ENCODE measurements at places on chromosomes 12 and 14.

DNA sequence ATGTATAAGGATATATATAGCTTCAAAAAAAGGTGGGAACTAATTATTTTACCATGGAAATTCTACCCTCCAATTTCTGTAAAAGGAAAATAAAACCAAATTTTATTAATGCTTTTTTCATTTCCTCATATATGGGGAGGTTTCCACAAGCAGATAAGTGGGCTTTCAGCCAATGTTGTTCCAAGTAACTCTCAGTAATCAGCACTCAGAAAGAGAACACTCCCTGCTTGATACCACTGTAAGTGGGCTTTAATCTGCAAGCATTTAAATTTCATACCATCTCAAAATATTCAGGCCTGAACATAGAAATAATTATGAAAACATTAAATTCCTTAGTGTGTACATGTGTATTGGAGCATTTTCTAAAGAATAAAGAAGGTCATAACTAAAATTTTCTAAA lies 827.6 kb downstream of the C12orf50 start:
- no peak for DNase-seq

GRCh38 chr12:40225984-40226602 lies 1.3 kb downstream of the LRRK2 start:
- DNase-seq, result no peak

DNA sequence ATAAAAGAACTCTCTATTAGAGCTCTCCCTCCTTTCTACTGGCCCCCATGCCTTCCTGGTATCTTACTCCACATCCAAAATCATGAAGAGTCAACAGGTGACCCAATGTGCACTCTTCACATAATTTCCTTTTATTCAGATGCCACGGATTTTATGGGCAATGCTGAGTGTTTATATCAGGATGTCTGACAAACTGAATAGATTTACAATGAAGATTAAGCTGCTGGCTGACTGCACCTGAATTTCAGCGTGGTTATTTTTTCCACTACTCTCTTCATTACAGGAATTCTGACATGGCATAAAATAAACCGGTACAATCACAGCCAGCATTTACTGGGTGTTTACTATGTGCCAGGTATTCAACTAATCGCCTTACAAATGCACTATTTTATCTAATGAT lies 29.4 kb upstream of the CERS5 start:
- no peak for DNase-seq

- no peak for DNase-seq
Measured at GRCh38 chr12:44307506-44308168, 471.8 kb downstream of the TMEM117 start.

DNA sequence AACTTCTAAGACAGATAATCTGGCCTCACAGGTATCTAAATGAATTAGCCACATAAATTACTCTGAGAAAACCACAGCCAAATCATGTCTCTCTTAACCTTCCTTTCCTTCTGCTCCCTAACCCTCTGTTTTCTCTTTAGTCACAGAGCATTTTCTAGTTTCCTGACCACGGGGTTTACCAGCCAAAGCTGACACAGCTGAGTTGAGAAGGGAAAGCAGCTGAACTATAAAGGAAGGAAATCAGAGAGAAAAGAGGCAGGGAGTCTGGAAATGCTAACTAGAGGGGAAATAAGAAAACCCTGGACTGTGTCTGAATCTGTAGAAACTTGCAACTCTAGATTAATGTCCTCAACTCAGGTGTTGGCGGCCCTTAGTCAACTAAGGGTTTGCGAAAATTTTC lies 24.4 kb downstream of the ANKS1B start:
- no peak for DNase-seq

DNA sequence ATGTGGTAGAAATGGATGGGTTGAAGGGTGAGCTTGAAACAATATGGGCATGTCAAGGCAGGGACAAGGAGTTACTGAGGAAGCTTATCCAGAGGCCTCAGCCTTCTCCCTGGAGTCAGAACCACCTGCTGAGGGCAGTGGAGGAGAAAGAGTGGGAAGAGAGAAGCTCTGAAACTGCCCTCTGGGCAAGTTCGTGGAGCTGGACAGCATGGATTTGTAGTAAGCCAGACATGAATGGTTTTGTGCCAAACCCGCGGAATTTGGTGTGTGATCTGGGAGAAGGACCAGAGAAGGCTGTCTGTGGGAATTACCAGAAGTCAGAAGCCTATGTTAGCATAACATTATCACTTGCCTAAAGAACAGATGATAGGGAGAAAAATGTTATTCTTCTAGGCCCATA lies 164.8 kb downstream of the SLC41A2 start:
- no peak for DNase-seq

DNA sequence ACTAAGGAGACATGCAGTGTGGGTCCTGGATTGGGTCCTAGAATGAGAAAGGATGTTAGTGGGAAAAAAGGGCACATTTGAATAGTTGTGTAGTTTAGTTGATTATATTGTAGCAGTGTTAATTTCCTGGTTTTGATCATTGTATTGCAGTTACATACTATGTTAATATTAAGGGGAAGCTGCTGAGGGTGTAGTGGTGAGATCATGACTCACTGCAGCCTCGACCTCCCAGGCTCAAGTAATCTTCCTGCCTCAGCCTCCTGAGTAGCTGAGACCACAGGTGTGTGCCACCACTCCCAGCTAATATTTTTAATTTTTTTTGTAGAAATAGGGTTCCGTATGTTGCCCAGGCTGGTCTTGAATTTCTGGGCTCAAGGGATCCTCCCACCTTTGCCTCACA lies 21.7 kb downstream of the BORCS5 start:
- DNase-seq, result no peak

DNA sequence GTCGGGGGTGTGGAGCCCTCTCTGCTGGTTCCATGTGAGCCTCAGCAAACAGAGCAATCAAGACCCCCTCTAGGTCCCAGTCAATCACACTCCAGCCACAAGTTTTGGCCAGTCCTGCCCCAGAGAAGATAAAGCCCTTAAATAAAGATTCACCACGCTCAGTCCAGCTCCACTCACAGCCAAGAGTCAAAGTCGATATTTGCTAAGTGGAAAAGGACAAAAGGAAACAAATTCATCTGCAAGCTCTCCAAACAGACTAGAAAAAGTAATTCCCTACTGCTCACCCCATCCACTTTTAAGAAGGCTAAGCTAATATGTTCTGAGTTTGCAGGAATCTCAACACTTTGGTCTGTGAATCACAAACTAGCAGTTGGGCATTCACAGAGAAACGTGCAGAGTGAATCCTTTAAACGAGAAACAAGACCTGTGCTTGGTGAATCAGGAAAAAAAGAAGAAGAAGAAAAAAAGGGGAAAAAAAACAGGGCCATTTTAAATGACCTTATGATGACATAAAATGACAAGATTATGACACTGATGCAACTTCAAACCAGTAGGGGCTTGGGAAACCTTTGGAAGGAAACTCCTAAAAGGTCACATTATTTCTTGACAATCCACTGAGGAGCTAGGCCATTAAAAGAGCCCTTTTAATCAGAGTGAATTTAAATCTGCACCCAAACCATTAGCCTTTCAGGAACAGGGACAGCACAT lies 41.8 kb upstream of the FOXN3 start:
- no peak for DNase-seq

DNA sequence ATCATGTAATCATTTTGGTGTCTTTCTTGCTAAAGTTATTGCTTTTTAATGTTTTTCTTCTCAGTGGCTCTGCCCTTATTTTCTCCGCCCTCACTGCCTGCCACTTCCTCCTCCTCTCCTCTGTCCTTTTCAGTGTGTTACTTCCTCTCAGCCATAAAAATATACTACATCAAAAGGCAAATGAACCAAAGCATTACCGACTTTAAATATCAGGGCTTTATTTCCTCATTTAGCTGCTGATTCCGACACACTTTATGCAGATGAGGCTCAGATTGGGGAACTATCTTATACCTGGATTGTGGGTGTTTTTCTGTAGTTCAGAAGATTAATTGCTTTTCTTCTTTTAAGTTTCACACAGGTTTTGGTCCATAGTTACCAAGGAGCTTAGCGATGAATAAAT lies 118.1 kb downstream of the CMAS start:
- no peak for DNase-seq

- DNase-seq, result no peak
Measured at GRCh38 chr12:43696154-43696553, 62.4 kb downstream of the PUS7L start.

- no peak for DNase-seq
Measured at GRCh38 chr14:65555358-65555757, 142.8 kb downstream of the FUT8 start.

GRCh38 chr12:120121766-120122293 lies 5.3 kb upstream of the RAB35 start:
- DNase-seq, result no peak

- peak; percentile 38 for DNase-seq
Measured at GRCh38 chr14:36604757-36605505, 22.5 kb upstream of the NKX2-8 start.

GRCh38 chr14:83184531-83184930 lies 1650.9 kb upstream of the SEL1L start:
- DNase-seq, result no peak

DNA sequence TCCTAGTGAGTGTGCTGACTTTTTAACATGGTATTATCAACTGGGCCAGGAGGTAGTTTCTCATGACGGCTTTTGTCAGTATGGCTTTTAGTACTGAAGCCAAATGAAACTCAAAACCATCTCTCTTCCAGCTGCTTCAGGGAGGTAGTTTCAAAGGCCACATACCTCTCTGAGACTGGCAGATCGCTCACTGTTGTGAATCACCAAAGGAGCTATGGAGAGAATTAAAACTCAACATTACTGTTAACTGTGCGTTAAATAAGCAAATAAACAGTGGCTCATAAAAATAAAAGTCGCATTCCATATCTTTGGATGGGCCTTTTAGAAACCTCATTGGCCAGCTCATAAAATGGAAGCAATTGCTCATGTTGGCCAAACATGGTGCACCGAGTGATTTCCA lies 141.1 kb downstream of the HMGA2 start:
- DNase-seq, result no peak

GRCh38 chr12:71105956-71106355 lies 51.8 kb downstream of the TSPAN8 start:
- DNase-seq, result no peak

DNA sequence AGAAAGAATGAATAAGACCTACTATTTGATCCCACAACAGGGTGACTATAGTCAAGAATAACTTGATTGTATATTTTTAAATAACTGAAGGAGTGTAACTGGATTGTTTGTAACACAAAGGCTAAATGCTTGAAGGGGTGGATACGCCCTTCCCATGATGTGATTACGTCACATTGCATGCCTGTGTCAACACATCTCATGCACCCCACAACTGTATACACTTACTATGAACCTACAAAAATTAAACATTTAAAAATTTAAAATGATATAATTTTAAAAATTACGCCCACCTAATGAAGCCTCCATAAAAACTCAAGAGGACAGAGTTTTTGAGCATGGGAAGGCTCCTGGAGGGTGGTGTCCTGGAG lies 94.5 kb downstream of the SCARB1 start:
- no peak for DNase-seq

DNA sequence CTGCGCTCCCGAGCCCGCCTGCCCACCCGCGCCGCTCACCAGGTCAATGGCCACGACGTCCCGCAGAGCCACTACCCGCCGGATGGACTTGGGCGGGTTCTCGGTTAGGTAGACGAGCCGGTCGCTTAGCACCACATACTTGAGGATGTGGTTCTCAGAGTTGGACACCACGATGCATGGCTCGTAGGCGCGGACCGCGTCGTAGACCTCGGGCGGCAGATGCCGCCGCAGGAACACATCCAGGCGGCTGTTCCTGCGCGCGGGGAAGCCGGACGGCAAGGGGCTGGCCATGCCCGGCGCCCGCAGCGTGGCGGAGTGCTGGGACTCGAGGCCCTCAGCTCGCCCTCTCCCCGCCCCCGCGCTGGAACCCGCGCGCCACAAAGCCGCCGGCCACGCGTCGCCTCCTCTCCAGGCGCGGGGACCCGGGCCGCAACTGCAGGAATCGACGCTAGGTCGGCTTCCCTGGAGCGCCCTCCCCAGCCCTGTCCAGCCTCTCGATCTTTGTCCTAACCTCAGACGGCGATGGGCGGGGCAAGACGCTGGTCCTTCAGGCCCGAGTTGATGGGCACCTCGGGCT lies at the start of gene C12orf56:
C12orf56 (minus strand) TSS at position 484 of the 577 bp plus-strand sequence; CDS start at position 291, 193 bp downstream.
- DNase-seq, result no peak

- DNase-seq, result peak; percentile 21
Measured at GRCh38 chr12:29552324-29552927, 54.9 kb upstream of the OVCH1 start.

DNA sequence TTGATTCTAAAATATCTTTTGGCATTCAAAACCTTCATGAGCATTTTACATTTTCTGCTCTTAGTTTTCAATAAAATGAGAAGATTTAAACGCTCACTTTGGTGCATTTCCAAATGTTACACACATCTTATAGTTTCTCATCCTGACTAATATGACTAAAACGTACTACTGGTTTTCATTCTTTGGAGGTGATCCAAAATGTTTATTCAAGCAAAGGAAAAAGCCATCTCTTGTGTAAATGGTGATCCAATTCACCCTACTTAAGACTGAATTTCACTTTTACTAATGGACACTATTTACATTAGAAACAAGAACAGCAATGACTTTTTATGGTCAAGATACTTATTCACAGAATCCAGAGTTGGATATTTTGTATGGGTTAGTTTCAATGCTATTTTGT lies 86.6 kb downstream of the KITLG start:
- DNase-seq, result no peak

DNA sequence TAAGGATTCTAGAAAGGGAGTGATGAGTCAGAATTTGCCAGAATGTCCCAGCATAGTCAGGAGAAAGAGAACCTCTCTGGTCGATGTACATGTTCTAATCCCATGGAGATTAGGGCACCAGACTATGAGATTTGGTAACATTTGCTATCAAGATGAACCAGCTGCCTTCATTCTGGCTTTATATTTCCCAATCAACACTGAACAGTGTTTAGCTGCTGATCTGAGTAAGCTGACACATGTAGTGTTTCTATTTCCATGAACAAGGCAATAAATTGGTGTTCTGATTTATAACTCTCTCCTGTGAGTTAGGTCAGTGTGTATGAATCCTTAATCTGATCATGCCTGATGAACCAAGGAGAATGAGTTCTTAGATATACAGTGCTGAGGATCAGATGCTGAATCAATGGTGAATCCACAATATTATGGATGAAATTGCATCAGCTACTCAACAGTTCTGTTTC lies 158.0 kb upstream of the AMIGO2 start:
- DNase-seq, result no peak

- peak; percentile 73 for DNase-seq
Measured at GRCh38 chr14:92686900-92687427, 61.5 kb downstream of the LGMN start.

GRCh38 chr14:23566778-23567185 lies 809 bp downstream of the AP1G2 start:
- DNase-seq, result no peak

DNA sequence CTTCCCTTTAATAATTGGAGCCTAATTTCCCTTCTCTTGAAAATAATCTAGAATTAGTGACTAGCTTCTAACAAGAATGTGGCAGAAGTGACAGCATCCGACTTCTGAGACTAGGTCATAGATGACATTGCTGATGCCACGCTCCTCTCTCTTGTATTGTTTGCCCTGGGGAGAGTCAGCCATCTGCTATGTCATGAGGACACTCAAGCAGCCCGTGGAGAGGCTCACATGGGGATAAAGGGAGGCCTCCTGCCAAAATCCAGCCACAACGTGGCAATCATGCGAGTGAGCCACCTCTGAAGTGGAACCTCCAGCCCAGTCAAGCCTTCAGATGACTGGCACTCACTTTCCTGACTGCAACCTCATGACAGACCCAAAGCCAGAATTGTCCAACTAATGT lies 54.2 kb upstream of the LRRK2 start:
- DNase-seq, result no peak
